ENCODE measurements at places on chromosomes 1 and 21. TPM values are rescaled to one million over a fixed set of nuclear protein-coding genes. Genes with fewer than 3 reads are reported as not detected.

Gene DNALI1
- total RNA-seq, result 0.21 TPM

Gene IARS2
- 101 TPM for total RNA-seq

Gene PCAT6
- total RNA-seq, result 0.24 TPM

Gene ARHGAP29
- 9.2 TPM for total RNA-seq

Gene RGS16
- total RNA-seq, result 0.72 TPM

Gene SLC30A10
- not detected for total RNA-seq

Gene RAB42
- total RNA-seq, result 0.21 TPM

Gene CD5L
- not detected for total RNA-seq

Gene DSCAM
- 0.21 TPM for total RNA-seq

Gene OR10J4
- total RNA-seq, result not detected

Gene CD53
- total RNA-seq, result not detected

Gene C1orf226
- total RNA-seq, result 0.24 TPM

Gene NT5C1A
- total RNA-seq, result not detected

Gene C1orf141
- not detected for total RNA-seq

Gene DDAH1
- 2.1 TPM for total RNA-seq

Gene NEGR1
- 2.7 TPM for total RNA-seq

Gene GJC2
- total RNA-seq, result 1.7 TPM

Gene MYBPHL
- total RNA-seq, result not detected

Gene SPATA17
- total RNA-seq, result 1.1 TPM

Gene OR14K1
- total RNA-seq, result not detected

Gene FLAD1
- total RNA-seq, result 42.4 TPM

Gene FAM151A
- not detected for total RNA-seq

Gene LGR6
- not detected for total RNA-seq

Gene AMY2B
- 2.1 TPM for total RNA-seq

Gene SLC50A1
- 61.9 TPM for total RNA-seq

Gene OLFML2B
- not detected for total RNA-seq

Gene SH2D2A
- 3.6 TPM for total RNA-seq

Gene BEND5
- total RNA-seq, result 0.72 TPM

Gene GJB3
- 160 TPM for total RNA-seq

Gene LRRC53
- not detected for total RNA-seq

Gene CELSR2
- total RNA-seq, result 28.4 TPM

Gene SLC45A1
- 0.24 TPM for total RNA-seq

Gene RYR2
- total RNA-seq, result not detected

Gene MPZ
- total RNA-seq, result 0.21 TPM

Gene PLD5
- 0.21 TPM for total RNA-seq

Gene KRTAP19-5
- total RNA-seq, result not detected
